ENCODE measurements at places on chromosomes 16 and 17. TPM values are rescaled to one million over a fixed set of nuclear protein-coding genes. Genes with fewer than 3 reads are reported as not detected.

GAS7 gene
- 3.7 TPM for total RNA-seq

KIF19 gene
- 11.3 TPM for total RNA-seq

TP53TG3 gene
- not detected for total RNA-seq

SULT1A4 gene
- 12.6 TPM for total RNA-seq

RAB26 gene
- 0.49 TPM for total RNA-seq

NXPH3 gene
- total RNA-seq, result 1.5 TPM

P2RX5 gene
- total RNA-seq, result 0.19 TPM

DLX4 gene
- not detected for total RNA-seq

GGT6 gene
- under 0.01 TPM for total RNA-seq

KRT33B gene
- total RNA-seq, result not detected
